ENCODE measurements at places on chromosomes 7 and 10. TPM values are rescaled to one million over a fixed set of nuclear protein-coding genes. Genes with fewer than 3 reads are reported as not detected.

DNA sequence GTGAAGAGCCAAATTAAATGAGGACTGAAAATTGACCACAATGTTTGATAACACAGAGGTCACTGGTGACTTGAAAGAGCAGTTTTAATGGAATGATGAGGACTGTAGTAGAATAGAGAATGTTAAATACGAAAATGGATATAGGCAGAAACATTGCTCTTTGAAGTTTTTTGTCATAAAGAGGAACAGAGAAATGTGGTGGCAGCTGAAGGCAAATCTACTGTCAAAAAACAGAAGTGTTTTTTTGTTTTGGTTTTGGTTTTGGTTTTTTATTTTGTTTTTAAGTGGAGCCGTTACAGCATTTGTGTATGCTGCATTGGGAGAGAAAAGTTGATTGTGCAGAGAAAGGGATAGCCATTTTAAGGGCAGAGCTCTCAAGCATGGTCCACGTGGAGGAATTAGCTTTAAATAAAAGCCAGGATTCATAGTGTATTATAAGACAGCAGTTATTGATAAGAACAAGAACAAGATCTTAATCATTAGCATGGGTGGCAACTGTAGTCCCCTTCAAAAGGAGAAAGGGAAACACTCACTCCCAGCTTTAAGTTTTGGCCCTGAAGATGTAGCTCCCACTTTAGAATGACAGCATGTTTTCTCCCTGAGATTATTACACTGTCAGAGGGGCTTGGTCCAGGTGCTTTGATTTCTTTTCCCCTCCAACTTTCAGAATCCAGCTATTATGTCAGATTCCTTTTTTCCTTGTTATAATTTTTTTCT is 156.7 kb upstream of the BET1 start:
- no peak overlapping the region for H3K27ac ChIP-seq
- no peak for DNase-seq
- H3K4me1 ChIP-seq: no peaks in the 10 kb centered on the region
- no peaks in the 10 kb centered on the region for H3K36me3 ChIP-seq

DNA sequence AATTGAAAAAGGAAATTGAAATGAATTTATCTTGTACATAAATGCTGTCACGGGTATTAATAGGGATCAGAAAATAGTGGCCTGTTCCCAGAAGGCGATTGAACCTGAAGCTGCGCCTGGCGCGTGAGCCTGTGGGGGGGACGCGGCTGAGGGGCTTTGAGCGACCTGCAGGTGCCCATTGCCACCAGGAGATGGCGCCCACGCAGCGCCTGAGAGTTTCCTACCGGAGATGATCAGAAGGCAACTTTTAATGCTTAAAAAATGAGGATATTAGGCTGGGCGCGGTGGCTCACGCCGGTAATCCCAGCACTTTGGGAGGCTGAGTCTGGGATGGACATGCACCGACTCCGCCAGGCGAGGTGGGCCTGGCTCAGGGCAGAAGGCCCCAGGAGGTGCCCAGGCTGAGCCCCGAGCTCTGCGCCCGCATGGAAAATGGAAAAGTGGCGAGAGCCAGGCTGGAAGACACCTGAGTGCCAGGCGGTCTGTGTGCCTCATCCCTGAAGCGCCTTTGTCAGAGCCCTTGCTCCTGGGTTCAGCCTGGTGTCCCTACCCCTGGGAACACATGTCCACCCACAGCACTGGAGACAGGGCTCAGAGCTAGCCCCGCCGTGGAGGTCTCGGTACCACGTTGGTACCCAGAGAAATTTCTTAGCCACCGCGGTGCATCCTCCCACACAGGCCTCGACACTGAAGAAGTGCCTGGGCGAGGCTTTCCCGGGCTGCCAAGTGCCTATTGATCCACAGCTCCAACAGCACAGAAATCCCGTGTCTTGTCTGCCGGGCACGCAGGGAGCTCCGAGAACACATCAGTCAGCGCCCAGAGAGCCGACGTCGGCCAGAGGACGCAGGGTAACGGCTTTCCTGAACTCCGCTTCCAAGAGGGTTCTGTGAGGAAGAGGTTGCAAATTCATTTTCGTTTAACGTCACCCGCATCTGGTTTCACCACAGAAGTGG is 117.4 kb downstream of the INPP5A start:
- peaks cover 17% of the 10 kb centered on the region for H3K36me3 ChIP-seq
- DNase-seq: no peak

Gene HOXA3
- total RNA-seq: 0.28 TPM

DNA sequence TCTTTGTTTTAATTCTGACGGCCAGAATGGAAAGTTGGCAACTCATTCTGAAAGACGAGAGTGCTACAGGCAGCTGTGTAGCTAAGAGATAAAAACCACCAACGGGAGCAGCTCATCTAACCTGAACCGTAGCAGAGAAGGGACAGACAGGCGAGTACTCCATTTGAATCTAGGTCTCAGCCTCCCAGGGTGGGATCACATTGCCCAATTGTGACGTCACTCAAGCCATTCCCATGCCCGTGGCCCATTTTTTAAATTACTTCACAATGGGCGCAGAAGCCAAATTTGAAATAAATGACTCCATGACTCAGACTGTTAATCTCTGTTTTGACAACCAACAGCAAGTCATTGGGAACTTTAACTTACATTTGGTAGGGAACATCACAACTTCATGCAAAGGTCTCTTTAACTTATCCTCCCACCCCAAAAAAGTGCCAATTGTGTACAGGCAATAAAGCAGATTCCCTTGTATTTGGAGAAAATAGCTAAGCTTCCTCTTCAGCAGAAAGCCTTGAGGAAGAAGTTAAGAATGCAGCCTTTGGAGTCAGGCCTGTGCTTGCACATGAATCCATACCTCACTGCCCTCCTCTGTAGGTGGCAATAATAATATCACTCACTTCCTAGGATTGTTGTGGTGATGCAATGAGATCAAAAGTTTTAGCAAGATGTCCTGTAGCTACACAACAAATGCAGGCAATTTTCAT is 93.2 kb upstream of the KIF5B start:
- DNase-seq: peak; percentile 90
- H3K27me3 ChIP-seq: no peaks in the 10 kb centered on the region
- peaks cover 14% of the 10 kb centered on the region for H3K4me1 ChIP-seq
- H3K36me3 ChIP-seq: no peaks in the 10 kb centered on the region

DNA sequence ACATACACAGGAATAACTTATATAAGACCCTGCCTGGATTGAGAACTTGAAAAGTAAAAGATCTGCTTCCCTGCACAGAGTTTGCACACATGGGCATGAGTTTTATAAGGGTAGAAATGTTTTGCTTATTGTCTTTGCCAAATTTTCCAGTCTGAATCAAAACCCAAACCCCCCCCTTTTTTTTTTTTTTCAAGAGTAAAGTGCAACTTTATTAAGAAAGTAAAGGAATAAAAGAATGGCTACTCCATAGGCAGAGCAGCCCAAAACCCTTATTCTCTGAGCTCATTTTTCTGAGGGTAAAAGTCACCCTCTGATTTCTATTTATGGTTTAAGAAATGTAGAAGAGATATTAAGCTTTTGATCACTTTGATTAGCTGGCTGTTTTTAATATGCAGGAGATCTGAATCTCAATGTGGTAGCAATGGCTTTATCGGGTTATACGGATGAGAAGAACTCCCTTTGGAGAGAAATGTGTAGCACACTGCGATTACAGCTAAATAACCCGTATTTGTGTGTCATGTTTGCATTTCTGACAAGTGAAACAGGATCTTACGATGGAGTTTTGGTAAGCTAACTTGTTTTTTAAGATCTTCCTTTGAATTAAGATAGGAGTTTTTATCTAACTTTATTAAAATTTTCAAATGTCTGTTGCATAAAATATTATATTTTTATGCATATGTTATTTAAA is 18.7 kb downstream of the MIOS start:
- H3K4me1 ChIP-seq: no peaks in the 10 kb centered on the region
- no peaks in the 10 kb centered on the region for H3K27me3 ChIP-seq
- no peak overlapping the region for H3K27ac ChIP-seq

DNA sequence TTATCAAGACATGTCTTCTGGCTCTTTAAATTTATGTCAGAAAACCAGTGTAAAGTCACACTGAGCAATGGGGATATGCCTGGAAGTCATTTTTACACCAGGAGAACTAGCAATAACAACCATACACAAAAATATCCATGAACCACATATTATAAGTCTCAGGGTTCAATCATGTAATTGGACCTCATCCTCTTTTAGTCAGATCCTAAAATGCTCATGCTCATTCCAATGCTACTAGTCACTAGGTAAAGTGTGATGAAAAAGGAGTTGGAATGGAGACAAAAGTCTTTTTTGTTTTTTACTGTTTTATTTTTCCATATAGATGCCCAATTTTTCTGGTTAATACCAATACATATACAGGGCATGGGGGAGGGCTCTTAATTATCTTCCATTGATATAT is 306.1 kb downstream of the DGKB start:
- no peaks in the 10 kb centered on the region for H3K36me3 ChIP-seq
- no peaks in the 10 kb centered on the region for H3K27me3 ChIP-seq
- no peaks in the 10 kb centered on the region for H3K4me1 ChIP-seq
- no peak overlapping the region for H3K27ac ChIP-seq
- DNase-seq: no peak
- no peak overlapping the region for H3K4me3 ChIP-seq

- H3K4me1 ChIP-seq: no peaks in the 10 kb centered on the region
- H3K27ac ChIP-seq: peak overlapping the region; percentile 70
- no peak overlapping the region for H3K4me3 ChIP-seq
- no peaks in the 10 kb centered on the region for H3K36me3 ChIP-seq
- H3K27me3 ChIP-seq: no peaks in the 10 kb centered on the region
Measured at GRCh38 chr10:126061526-126061925, 165.2 kb downstream of the FANK1 start.

- H3K36me3 ChIP-seq: no peaks in the 10 kb centered on the region
- peak overlapping the region; percentile 94 for H3K4me3 ChIP-seq
- H3K27ac ChIP-seq: peak overlapping the region; percentile 99
- H3K4me1 ChIP-seq: peaks cover 6% of the 10 kb centered on the region
- no peak for DNase-seq
Measured at GRCh38 chr10:37976880-37977203, 395 bp upstream of the ZNF25 start.

DNA sequence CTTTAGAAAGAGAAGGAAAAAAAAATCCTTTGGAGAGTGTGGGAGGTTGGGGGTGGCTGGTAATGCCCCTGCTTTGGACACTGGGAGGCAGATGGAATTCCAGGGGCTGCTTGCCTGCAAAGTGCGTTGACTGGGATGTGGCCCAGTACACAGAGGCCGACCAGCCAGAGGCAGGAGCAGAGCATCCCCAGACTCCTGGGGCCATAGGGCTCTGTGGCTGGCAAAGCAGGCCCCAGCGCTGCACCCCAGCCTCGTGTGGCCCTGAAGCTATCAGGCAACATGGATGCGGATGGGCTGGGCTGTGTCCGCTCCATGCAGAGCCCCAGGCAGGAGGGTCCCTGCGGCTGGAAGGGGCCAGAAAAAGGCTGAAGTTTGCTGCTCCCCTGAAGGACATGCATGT is 361.6 kb upstream of the FZD8 start:
- no peak overlapping the region for H3K27ac ChIP-seq
- H3K27me3 ChIP-seq: no peaks in the 10 kb centered on the region
- H3K4me1 ChIP-seq: no peaks in the 10 kb centered on the region
- no peak overlapping the region for H3K4me3 ChIP-seq

- H3K27me3 ChIP-seq: no peaks in the 10 kb centered on the region
- no peaks in the 10 kb centered on the region for H3K36me3 ChIP-seq
- no peak overlapping the region for H3K4me3 ChIP-seq
- DNase-seq: no peak
- H3K27ac ChIP-seq: no peak overlapping the region
Measured at GRCh38 chr10:43054593-43054992, 22.3 kb upstream of the RET start.

- DNase-seq: no peak
- H3K4me1 ChIP-seq: no peaks in the 10 kb centered on the region
- peak overlapping the region; percentile 32 for H3K27ac ChIP-seq
- no peaks in the 10 kb centered on the region for H3K36me3 ChIP-seq
Measured at GRCh38 chr10:76786504-76787072, 851.0 kb downstream of the KCNMA1 start.

DNA sequence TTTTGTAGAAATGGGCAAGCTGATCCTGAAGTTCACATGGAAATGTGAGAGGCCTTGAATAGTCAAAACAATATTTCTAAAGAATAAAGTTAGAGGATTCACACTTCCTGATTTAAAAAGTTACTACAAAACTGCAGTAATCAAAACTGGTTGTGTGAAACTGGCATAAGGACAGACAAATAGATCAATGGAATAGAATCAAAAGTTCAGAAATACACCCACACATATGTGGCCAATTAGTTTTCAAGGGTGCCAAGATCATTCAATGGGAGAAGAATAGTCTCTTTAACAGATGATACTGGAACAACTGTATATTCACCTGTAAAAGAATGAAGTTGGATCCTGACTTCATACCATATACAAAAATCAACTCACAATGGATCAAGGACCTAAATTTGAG is 27.7 kb downstream of the DNAJC9 start:
- no peaks in the 10 kb centered on the region for H3K4me1 ChIP-seq
- no peak overlapping the region for H3K27ac ChIP-seq
- no peaks in the 10 kb centered on the region for H3K27me3 ChIP-seq
- peaks cover 20% of the 10 kb centered on the region for H3K36me3 ChIP-seq

Gene CALHM3
- not detected for total RNA-seq
